Subcutaneous adipose tissue (tissue), 4 donors: ENCODE measurements at places on chromosomes 1 and 21. TPM values are rescaled to one million over a fixed set of nuclear protein-coding genes. Genes with fewer than 3 reads are reported as not detected.

ADORA1 gene
- 0.44 TPM for total RNA-seq

RXRG gene
- not detected for total RNA-seq

ACTL8 gene
- not detected for total RNA-seq

ORC1 gene
- total RNA-seq: 0.19 TPM

IGSF9 gene
- total RNA-seq: not detected

C1orf210 gene
- not detected for total RNA-seq

OR2T35 gene
- not detected for total RNA-seq

OR2L3 gene
- total RNA-seq: not detected

CHAF1B gene
- total RNA-seq: 1.5 TPM

MCOLN2 gene
- 1.4 TPM for total RNA-seq

SAMD11 gene
- total RNA-seq: not detected

OLFM3 gene
- not detected for total RNA-seq

OR2L5 gene
- total RNA-seq: not detected

LCE3E gene
- not detected for total RNA-seq

WDR3 gene
- total RNA-seq: 10.9 TPM

CLCA2 gene
- total RNA-seq: 0.88 TPM

USP25 gene
- 73.3 TPM for total RNA-seq

PCAT6 gene
- not detected for total RNA-seq

DMRTA2 gene
- not detected for total RNA-seq

GNG12 gene
- 93.8 TPM for total RNA-seq

MEX3A gene
- total RNA-seq: 0.17 TPM

CLDN19 gene
- total RNA-seq: not detected

AGMAT gene
- not detected for total RNA-seq

SLAMF8 gene
- total RNA-seq: 8.3 TPM

CASP9 gene
- total RNA-seq: 10.4 TPM
